NCI-H524 treated with DMSO at 0.1 percent for 48 hours (cell line): ENCODE measurements at places on chromosomes 2 and 18.

GRCh38 chr2:63163161-63163820 is 112.7 kb downstream of the OTX1 start:
- DNase-seq, result no peak

DNA sequence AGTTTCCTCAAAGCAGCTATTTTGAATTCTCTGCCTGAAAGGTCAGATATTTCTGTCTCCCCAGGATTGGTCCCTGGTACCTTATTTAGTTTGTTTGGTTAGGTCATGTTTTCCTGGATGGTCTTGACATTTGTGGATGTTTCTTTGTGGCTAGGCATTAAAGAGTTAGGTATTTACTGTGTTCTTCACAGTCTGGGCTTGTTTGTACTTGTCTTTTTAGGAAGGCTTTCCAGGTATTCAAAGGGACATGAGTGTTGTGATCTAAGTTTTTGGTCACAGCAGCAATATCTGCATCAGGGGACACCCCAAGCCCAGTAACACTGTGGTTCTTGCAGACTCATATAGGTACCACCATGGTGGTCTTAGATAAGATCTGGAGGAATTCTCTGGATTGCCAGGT is 11.8 kb downstream of the MYO3B start:
- DNase-seq, result no peak

DNA sequence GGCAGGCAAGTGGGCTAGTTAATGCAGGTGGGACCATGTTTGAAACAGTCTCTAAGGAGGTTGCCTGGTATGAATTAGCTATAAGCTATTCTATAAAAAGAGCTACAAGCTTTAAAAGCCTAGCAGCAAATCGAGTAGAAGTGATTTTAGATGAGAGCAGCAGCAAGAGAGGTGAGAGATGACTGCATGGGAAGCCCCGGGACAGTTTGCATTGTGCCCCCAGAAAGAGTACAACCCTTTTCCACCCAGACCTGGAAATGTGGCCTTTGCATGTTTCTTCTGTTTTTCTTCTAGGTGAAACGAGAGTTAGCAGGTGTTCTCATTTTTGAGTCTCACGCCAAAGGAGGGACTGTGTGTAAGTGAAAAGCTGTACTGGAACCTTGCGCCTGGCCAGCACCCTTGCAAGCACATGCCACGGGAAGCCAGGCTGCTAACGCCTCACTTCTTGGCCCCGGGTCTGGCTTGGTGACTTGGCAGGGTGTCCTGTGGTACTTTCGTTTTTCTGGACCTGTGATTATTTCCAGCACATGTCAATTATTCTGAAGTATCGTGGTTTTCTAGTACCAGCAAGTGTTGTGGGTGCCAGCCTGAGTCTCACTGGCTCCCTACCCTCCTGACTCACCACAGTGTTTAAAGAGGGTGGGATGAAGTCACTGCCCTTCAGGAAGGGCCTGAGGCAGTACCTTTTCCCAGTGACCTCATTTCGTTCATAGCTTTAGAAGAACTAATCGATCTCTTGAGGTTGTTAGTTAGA is 90.3 kb upstream of the MAP3K20 start:
- no peak for DNase-seq

- DNase-seq, result no peak
Observed at GRCh38 chr2:128259585-128259984, 59.1 kb downstream of the HS6ST1 start.

DNA sequence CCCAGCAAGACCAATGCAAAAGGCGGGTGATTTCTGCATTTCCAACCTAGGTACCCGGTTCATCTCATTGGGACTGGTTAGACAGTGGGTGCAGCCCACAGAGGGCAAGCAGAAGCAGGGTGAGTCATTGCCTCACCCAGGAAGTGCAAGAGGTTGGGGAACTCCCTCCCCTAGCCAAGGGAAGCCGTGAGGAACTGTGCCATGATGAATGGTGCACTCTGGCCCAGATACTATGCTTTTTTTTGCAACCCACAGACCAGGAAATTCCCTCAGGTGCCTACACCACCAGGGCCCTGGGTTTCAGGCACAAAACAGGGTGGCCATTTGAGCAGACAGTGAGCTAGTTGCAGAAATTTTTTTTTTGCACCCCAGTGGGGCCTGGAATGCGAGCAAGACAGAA is 662.6 kb upstream of the ACVR2A start:
- no peak for DNase-seq

GRCh38 chr2:182586426-182586825 is 129.6 kb upstream of the DNAJC10 start:
- no peak for DNase-seq

GRCh38 chr2:232541961-232542714 is 2.6 kb downstream of the CHRNG start:
- no peak for DNase-seq
